ENCODE measurements at places on chromosomes 5 and 9.

GRCh38 chr5:39501397-39501796, 76.6 kb upstream of the DAB2 start:
- no peak for DNase-seq

DNA sequence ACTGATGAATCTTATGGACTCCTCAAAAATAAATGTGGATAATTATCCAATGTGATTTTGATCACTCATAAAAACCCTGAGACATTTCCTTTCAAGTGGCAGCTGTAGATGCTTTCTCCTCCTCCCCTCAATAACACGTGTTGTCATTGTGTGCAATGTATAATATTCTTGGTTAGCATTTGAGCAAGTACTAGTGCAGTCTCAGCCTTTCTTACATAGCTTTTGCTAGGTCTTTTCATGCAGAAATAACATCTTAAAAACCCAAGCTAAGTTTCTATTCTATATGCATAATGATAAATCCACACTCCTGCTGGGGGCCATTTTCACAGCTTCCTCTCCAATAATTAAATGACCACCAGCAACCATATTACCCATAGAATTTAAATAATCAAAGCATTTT, 1835.2 kb upstream of the NUDT12 start:
- DNase-seq = no peak

- DNase-seq = no peak
Observed at GRCh38 chr5:180590543-180591310, 572 bp downstream of the SCGB3A1 start.

DNA sequence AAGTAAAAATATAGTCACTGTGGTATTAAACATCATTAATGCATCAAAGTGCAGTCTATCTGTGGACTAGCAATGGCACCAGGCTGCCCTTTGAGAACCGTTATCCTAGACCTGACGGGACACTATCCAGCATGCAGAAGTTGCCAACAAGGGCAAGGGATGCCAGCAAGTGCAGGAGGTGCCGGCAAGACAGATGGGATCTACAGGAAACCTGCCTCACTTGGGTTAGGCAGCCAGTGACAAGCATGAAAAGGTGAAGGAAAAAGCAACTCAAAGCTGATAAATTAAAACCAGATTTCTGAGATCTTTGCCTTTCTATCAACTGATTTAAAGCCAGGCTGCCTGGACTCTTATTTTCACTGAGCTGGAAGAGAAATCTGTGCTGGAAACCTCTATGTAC, 315.2 kb upstream of the PDE4D start:
- no peak for DNase-seq

DNA sequence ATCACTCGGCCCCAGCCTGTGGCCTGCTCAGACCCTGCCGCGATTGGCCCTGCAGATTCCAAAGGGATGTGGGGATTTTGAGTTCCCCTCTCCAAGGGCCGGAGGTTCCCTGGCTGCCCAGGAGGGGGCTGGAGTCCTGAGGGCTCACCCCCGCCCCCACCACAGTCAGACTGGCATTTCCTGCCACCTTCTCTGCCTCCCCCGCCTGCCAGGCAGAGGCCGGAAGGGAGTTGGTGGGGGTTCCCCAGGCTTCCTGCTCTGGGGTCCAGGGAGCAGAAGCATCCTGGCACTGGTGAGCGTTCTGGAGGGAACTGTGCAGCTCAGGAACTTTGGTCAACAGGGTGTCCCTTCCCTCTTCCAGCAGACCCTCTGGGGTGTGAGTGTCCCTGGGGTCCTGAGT, 70.6 kb downstream of the RXRA start:
- DNase-seq = peak; percentile 57
